ENCODE measurements at places on chromosomes 13 and 19.

- DNase-seq = no peak
Observed at GRCh38 chr19:43439032-43439708, 24.5 kb downstream of the TEX101 start.

DNA sequence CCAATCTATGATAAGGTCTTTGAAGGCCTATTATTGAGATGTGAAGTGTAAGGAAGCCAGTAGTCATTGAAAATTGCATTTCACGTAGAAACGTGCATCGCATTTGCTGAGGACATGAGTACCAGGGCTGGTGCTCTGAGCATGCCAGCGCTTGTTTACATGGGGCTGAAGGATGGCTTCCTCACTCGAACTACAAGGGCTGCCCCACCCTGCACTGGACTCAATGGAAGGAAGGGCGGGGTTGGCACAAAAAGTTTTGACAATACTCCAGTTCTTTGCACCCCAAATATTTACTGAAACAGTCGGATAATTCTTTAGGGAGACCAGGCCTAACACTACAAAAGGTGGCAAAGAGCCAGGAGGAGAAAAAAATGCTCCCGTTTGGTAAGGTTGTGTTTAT lies 28.9 kb upstream of the MED4 start:
- no peak for DNase-seq

- DNase-seq = no peak
Observed at GRCh38 chr13:31168736-31169135, 7.0 kb upstream of the HSPH1 start.

GRCh38 chr19:30546332-30546731 lies 174.1 kb downstream of the ZNF536 start:
- DNase-seq = no peak

- no peak for DNase-seq
Observed at GRCh38 chr19:30091456-30091855, 149.4 kb downstream of the URI1 start.

- DNase-seq = no peak
Observed at GRCh38 chr19:15634105-15634504, 6.6 kb upstream of the CYP4F3 start.

GRCh38 chr13:109427695-109428094 lies 358.7 kb downstream of the IRS2 start:
- DNase-seq = no peak

DNA sequence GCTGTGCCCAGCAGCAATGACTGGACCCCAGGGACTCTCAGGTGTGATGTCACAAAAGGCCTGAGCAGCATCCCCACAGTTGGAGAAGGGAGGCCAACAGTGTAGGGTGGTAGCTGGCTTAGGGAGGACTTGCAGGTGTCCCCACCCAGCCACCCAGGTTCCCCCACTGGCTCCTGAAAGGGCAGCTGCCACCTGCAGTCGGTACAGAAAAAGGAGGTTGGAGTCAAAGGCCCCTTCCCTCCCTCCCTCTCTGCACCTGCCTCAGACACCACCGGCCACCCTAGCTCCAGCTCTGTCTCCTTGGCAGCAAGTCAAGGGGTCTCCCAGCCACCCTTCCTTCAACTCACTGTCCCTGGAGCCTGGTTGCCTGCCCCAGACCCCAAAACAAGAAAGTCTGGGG lies at the start of gene PCP2:
TSS of gene PCP2 (minus strand) at position 22 of the 400 bp plus-strand sequence. CDS start 262 bp downstream, outside the sequence.
- no peak for DNase-seq

GRCh38 chr19:1228161-1228957 lies 9.4 kb downstream of the CBARP start:
- DNase-seq = no peak

DNA sequence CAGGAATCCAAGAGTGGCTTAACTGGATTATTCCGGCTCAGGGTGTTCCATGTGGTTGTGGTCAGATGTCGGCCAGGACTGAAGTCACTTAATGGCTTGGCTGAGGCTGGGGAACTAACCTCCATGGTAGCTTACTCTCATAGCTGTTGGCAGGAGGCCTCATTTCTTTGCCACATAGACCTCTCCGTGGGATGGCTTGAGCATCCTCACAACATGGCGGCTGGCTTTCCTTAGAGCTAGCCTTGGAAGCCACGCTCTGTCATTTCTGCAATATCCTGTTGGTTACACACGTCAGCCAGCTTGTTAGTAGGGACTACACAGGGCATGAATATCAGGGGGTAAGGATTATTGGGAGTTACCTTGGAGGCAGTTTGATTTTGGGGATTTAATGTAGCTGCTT lies 5.1 kb downstream of the CRX start:
- no peak for DNase-seq

DNA sequence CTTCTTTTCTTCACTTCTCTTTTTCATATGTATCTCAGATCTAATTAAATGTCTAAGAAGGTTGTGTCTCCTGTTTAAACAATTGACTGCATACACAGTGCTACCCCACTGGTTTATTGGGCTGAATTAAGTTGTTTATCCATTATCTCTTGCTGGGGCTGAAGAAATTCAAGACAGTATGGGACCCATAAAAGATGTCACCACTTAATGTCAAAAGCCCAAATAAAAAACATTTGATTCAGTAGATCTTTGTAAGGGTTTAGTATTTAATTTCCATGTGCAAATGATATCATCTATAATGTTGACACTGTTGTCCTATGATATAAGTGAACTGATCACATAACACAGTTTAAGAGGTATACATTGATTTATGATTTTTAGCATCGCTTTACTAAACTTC lies 1431.9 kb upstream of the PCDH20 start:
- no peak for DNase-seq

DNA sequence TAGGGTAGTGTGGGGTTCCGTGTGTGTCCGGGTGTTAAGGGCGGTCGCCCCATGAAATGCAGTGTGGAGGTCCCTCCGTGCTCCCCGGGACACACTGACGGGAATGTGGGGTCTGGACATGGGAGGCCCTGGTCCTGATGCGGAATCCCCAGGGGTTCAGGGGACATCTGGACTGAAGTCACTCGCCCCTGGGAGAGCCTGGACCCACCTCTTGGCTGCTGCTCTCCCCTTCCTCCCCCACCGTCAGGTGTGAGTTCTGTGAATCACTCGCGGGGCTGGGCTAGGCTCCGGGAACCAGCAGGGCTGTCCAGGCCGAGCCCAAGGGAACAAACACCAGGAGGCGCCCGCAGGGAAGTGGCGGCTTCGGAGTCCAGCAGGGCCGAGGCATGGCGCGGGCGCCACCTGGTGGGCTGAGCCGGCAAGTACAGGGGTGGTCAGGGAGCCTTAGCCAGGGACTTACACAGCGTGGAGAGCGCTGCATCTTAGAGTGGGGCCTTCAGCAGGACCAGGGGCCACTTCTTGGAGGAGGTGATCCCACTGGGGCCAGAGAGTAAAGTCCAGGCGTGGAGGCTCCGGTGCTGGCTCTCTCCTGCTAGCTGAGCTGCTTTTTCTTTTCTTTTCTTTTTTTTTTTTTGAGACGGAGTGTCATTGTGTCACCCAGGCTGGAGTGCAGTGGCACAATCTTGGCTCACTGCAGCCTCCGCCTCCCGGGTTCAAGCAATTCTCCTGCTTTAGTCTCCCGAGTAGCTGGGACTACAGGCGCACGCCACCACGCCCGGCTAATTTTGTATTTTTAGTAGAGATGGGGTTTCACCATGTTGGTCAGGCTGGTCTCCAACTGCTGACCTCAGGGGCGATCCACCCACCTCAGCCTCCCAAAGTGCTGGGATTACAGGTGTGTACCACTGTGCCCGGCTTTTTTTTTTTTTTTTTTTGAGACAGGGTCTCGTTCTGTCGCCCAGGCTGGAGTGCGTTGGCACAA lies 20.1 kb downstream of the WTIP start:
- DNase-seq = peak; percentile 79

DNA sequence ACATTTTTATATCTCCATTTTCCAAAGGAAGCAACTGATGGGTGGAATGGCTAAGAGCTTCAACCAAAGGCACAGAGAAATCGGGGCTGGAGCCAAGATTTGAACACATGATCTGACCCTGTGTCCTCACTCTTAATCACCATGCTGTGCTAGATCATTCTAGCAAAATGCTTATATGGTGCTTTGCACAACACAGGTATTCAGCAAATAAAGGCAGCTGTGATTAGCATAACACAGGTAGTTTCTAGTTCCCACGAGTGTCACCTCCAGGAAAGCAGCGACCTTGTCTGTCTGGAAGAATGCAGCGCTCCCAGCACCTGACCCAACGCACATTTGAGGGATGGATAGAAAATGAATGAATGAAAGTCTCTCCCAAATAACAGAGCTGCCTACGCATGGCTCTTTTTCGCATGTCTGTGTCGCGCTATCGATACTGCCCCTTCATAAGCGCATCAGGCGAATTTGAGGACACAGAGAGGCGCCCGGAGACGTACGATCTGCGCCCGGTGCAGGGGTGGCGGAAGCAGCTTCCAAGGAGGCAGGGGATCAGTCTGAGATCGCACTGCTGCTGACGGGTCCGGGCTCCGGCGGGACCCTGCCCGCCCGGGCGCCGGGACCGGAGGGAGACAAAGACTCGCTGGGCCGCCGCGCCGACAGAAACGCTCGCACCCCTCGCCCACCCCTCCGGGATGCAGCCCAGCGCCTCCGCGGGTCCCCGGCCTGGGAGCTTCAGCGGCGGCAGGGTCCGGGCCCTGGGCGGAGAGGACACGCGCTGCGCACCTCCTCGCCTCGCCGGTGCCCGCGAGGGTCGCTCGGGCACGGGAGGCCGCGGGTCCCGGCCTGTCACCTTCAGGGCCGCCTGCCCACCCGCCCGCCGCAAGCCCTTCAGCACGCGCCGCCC lies 609 bp downstream of the EPS15L1 start:
- no peak for DNase-seq

DNA sequence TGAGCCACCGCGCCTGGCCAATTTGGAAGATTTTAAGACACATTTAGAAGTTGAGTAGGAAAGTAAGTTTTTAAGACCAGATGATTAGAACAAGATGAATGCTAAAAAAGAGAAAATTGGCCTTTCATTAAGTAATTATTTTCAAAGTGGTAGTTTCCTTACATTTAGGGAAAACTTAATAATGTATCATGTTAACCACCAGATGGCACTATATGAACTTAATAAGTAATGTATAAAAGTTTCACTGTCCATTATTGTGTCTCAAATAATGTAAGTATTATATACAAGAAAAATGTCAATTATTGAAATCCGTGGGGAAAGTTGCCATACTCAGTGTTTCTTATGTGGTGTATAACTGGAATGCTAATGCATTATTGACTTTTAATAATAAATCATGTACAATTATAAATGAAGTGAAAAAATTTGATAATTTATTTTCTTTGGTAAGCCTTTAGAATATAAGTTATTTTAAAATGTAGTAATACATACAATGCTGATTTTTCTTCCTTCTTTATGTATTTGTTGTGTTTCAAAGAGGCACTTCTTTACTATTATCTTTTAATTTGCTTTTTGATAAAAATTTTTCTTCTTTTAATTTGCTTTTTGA lies 29.2 kb downstream of the COG6 start:
- DNase-seq = peak; percentile 65

GRCh38 chr13:111636804-111637203 lies 316.4 kb downstream of the TEX29 start:
- DNase-seq = no peak

GRCh38 chr13:50990818-50991506 lies 81.4 kb downstream of the RNASEH2B start:
- DNase-seq = no peak

- no peak for DNase-seq
Observed at GRCh38 chr13:108929532-108930206, 300.3 kb downstream of the MYO16 start.

DNA sequence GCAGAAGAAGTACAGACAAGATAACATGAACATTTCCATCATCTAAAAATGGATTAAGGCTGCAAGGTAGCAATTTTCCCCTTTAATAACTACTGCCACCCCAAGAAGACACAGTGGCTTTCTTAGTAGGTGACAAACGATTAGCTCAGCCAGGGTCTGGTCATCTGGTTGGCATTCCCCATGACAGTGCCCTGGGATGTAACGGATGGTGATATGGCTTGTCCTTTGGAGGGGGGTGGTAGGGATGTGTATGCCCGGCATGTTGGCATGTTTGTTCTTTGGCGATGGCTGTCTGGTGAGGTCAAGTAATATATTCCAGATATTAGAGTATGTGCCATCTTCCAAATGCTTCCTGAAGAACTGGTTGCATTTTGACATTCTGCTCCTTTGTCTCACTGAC lies 135.6 kb upstream of the ZNF536 start:
- no peak for DNase-seq

DNA sequence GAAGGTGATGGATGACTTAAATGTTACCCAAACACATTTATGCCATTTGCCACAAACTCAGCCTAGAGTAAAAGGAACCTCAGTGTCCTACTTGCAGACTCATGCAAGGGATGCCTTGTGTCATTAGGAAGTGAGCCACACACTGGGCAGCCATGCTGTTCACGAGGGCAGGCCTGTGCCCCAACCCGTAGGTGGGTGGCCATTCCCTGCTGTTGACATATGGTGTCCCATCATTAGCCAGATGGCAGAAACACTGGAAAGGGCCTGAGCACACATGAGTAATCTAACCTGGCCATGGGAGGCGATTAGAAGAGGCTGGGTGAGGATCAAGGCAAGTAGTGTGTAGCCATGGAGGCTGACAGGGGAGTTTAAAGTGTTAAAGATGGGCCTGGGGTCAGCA lies 9.7 kb upstream of the LRCH1 start:
- no peak for DNase-seq

DNA sequence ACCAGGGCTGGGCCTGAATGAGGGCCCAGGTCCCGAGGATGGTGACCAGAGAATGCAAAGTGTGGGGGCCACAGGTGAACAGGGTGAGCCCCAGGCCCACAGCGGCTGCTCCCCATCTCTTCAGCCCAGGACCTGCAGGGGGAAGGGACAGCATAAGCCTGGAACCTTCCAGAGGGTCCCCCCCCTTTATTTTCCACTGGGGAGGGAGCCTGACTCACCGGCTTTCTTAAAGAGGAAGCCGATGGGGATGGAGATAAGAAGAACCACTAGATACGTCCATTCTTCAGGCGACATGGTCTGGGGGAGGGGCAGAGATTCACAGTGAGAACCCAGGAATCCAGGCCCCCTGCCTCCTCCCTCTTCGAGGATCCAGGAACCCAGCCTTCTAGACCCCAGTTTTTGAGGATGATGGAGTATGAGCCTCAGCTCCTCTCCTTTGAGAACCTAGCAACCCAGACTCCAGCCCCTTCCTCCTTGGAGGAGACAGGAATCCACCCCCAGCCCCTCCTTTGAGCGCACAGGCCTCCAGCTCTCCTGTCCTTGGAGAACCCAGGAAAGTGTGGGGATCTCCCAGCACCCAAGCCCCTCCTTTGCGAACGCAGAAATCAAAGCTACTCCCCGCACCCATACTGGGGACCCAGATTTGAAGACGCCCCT lies 1.0 kb downstream of the MBOAT7 start:
- DNase-seq = no peak

- no peak for DNase-seq
Observed at GRCh38 chr13:113433391-113433916, 19.8 kb downstream of the ADPRHL1 start.

GRCh38 chr19:44190020-44190419 lies 22.3 kb upstream of the ZNF227 start:
- no peak for DNase-seq

All from amniotic stem cell (primary cell).